Stimulated activated CD4-positive, alpha-beta T cell treated with anti-CD3 and anti-CD28 coated beads, TNF-alpha, amount 100 ng/mL, for 24 hours (primary cell): ENCODE measurements at places on chromosomes 7 and 10.

DNA sequence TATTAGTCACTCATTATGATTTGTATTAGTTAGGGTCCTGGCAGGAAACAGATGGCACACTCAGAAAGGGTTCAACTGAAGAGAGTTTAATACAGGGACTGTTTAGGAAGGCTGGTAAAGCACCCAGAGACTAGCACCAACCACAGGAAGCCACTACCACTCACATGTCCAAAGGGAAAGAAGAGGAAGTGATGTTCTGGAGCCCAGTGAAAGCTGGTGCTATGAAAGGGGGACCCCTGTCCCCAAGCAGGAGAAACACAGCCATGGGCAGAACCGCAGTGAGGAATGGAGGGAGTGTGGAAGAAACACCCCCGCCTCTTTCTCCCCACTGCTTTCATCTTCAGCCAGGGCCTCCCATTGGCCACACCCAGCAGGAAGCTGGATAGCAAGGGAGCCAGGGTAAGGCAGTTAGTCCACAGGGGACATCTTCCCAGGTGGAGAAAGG lies 3.2 kb upstream of the VSIR start:
- DNase-seq = no peak

GRCh38 chr7:107957436-107957835 lies 45.5 kb downstream of the LAMB1 start:
- no peak for DNase-seq

DNA sequence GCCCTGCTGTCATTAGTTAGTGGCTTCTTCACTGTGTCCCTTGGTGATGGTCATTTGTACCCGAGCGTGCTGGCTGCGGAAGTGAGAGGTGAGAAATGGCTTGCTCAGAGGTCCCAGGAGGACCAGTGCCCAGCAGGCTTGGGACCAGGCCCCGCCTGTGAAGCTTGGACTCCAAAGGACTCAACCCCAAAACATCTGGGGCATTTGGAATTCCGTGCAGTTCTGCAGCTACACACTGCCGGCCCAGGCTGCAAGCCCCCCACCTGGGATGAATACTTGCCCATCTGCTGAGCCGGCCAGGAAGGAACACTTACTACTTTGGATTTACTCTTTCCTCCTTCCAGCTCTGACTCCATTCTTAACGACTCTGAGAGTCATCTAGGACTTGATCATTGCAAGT lies 18.0 kb downstream of the ECHDC3 start:
- no peak for DNase-seq

DNA sequence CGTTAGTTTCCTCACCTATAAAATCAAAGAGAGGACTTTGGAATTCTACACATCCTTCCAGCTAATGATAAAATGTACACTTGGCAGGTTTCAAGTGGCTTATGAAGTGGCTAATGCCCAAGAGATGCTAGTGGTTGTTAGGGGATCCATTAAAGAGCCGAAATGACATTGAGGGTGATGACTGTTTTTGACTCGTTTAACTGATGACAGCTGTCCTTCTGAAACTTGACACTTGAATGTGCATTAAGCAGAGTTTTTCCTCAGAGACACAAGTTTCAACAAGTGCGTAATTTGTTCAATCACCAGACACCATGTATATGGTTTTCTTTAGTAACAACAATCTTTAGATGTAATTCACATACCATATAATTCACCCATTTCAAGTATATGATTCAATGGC lies 1.6 kb upstream of the PRF1 start:
- no peak for DNase-seq

DNA sequence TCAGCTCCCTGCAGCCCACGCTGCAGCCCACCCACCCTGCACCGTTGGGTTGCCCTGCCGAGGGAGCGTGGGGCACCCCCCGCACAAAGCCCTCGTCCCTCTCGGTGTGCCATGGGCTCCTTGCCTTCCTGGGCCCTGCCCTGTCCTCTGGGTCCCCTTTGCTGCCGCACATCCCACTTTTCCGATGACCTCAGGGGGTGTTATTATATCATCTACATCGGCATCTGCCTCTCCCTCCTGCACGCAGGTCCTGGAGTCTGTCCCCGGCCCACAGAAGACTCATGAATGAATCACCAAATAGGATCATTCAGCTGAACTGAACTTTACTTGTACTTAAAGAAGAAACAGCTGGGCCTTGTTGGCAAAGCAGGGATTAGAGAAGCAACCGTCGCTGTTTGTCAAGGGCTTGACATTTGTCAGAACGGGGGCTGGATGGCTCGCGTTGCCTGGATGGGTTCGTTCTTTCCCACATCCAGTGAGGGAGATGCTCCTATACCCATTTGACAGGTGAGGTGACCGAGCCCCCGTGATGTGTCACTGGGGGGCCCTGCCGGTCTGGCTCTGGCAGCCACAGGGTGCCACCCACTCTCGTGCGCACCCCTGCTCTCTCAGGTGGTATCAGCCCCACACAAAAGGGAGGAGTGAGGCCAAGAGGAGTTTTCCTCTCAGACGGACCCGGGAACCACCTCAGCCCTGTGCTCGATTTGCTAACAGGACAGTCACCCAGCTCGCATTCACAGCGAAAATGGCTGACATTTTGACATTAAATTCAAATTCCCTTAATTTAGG lies 58.6 kb upstream of the EBF3 start:
- DNase-seq = no peak

DNA sequence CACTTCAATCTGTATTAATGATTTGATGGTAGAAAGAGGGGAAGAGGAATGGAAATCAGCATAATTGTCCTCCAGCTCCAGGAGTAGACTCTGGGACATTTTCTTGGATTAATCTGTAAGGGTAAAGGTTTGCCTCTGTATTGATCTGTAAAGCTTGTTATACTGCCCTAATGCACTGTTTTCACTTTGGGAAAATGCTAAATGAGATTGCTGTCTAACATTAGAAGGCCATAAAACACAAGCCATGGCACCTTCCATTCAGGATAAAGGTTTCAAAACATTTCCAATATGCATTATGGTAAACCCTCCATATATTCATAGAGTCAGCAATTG lies 222.8 kb upstream of the PLXNA4 start:
- no peak for DNase-seq

GRCh38 chr7:157684909-157685429 lies 348.2 kb downstream of the DNAJB6 start:
- no peak for DNase-seq

DNA sequence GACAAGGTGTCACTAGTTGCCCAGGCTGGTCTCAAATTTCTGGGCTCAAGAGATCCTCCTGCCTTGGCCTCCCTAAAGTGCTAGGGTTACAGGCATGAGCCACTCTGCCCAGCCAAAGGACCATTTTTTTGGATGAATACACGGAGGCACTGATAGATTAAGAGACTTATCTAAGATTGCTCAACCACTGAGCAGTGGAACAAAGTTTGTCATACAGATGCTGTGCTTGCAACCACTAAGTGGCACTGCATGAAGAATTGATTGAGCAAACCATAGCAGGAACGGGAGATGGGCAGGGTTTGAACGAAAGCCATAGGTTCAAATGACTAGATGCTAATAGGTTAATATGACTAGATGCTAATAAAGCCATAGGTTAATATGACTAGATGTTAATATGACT lies 61.1 kb downstream of the EBLN1 start:
- DNase-seq = no peak

DNA sequence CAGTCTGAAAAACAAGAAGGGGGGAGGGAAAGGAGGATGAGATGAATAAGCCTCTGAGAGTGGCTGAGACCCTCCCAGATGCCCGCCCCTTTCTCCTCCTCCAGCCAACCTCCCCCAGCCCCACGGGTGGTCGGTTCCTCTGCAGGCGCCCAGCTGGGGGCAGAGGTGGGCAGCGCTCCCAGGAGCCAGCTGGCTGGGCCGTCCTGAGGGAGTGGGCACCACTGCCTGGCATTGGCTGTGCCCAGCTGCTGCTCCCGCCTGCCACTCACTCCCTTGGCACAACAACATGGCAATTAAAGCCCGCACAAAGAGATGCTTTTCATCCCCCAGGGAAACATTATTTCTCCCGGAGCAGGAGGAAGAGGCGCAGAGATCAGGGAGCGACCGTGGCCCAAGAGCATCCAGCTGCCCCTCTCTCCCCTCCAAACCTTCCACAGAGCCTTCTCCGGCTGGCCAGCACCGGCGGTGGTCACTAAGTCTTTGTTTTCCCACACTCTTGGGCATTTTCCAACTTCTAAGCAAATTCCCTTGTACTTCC lies 107.2 kb downstream of the SPDYE5 start:
- DNase-seq = no peak

DNA sequence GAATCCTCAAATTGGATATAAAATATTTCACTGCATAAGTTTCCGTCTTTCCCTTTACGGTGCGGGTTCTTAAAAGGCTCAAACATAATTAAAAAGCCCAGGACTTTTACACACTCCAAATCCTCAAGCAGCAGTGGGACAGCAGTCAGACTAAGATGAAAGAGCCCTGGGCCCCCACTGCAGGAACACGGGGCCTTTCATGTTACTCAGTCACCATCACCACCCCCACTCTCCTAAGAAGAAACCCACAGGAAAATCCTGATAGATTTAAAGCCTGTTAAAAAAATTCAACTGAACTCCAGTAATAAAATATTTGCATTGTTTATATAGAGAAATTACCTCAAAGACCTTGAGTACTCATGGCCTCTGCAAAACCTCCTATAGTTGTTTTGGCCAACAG lies 74.0 kb upstream of the TRIL start:
- DNase-seq = no peak

DNA sequence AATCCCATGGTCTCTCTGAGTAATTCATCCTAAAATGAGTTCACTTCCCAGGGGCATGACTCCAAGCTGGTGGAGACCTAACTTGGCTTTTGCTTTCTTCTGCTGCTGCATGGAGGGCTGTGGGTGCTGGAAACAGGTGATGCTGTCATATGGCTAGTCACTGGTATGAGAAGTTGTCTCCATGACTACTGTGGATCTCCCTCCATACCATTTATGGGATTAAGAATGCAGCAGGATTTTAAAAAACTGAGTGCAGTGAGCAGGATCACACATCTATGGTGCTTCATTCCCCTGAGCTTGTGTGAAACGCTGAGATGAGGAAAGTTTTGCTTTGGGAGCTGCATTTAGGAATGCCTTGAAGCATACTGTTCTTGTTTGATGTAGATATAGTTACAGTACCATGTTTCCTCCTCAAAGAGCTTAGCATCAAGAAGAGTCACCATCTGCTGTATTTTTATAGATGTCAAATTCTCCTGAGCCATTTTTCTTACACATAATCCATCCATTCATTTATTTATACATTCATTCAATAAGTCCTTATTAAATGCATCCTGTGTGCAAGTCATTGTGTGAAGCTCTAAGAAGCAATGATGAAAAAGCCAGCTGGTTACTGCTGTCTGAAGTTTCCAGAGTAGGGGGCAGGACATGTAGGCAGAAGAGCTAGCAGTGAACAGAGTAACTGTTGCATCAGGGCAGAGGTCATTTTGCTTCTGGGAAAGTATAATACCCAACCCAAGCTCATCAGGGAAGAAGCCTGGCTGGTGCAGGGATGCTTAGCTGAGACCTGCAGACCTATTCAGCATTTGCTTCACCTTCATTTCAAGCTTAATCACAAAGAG lies 534.8 kb downstream of the AUTS2 start:
- no peak for DNase-seq

DNA sequence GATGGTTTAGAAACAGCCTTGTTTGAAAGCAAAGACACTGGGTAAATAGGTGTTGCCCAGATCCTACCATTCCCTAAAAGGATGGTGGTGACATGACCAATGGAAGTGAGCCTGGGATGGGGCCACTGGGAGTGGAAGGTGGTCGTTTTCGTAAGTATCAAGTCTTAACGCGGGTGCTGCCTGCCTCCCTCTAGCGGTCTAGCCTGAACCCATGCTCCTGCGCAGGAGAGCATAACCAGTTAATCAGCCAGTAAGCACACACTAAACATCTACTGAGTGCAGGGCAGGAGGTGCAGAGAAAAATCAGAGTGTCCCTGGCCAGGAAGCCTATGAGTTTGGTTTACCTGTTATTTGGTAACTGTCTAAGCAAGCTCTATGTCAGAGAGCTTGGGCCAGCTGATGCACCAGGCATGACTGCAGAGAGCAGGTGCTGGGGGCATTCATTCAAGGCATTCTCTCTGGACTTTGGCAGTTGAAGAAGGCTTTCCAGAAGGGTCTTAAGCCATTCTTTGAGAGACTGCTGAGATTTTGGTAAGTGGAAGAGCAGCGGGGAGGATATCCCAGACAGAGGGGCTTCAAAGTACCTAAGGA lies 930 bp downstream of the GARIN1A start:
- peak; percentile 13 for DNase-seq

- no peak for DNase-seq
Measured at GRCh38 chr10:51729822-51730555, 30.6 kb upstream of the CSTF2T start.

DNA sequence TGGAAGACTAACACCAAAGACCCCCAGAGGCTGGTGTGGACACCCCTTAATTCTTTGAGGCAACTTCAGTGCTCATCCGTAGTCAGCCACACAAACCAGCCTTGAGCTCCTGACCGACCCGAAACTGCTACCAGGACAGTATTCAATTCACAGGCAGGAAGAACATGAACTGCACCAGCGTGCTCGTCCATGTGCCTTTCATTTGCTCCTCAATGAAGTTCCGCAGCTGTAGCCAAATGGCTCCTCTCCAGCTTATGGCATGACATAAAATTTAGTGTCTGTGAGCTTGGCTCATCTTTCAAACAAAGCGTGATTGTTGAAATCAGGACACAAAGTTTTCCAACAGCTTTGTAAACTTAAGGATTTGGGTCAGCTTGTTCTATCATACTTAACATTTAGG lies 144.1 kb upstream of the FAM171A1 start:
- DNase-seq = no peak

GRCh38 chr10:32376097-32376496 lies 29.1 kb upstream of the EPC1 start:
- DNase-seq = no peak

DNA sequence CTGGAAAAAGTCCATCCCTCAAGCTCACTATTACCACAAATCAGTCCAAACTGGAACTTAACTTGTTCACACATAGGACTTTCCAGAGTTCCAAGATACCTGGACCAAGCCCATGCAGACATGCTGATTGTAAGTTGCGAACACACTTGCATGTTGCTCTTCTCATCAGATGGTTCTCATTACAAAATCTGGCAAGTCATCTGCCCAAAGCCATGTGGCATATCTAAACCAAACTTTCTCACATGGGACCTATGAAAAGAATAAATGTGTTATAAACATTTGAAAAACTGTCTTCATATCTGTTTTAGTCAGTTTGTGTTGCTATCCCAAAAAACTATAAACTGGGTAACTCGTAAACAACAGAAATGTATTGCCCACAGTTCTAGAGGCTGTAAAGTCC lies 58.8 kb upstream of the MKLN1 start:
- no peak for DNase-seq
